ENCODE measurements at places on chromosomes 7 and 10.

- no peak for DNase-seq
Observed at GRCh38 chr7:11539853-11540252, 292.1 kb downstream of the THSD7A start.

- no peak for DNase-seq
Observed at GRCh38 chr7:47678641-47679380, 96.9 kb upstream of the TNS3 start.

DNA sequence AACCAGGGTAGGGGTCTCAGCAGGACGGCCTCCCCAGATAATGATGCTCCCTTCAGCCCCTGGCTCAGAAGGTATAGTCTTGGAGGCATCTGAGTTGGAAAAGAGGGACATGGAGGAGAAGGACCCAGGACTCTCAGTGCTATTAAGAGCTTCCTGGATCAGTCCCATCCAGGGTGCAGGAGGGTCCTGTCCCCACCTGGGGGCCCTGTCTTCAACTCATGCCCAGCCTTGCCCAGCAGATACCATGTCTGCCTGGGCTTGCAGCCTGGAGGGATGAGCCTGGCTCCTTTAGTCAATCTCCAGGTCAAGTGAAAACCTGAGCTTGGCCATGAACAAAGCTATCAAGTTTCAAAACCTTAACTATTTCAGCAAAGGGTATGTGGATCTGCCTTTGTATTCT is 67.6 kb downstream of the PRTFDC1 start:
- no peak for DNase-seq

DNA sequence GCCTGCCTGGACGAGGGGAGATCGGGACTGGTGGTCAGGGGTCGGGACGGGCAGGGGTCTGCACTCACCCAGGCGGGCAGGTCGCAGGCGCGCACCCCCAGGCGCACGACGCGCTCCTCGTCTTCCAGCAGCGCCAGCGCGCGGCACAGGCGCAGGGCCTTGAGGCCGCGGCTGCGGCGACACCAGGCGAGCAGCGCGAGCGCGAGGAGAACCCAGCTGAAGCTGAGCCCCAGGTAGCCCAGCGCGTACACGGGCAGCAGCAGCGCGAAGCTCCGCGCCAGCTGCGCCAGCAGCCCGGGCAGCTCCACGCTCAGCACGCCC is 328 bp downstream of the ESYT2 start:
- DNase-seq = peak; percentile 58

DNA sequence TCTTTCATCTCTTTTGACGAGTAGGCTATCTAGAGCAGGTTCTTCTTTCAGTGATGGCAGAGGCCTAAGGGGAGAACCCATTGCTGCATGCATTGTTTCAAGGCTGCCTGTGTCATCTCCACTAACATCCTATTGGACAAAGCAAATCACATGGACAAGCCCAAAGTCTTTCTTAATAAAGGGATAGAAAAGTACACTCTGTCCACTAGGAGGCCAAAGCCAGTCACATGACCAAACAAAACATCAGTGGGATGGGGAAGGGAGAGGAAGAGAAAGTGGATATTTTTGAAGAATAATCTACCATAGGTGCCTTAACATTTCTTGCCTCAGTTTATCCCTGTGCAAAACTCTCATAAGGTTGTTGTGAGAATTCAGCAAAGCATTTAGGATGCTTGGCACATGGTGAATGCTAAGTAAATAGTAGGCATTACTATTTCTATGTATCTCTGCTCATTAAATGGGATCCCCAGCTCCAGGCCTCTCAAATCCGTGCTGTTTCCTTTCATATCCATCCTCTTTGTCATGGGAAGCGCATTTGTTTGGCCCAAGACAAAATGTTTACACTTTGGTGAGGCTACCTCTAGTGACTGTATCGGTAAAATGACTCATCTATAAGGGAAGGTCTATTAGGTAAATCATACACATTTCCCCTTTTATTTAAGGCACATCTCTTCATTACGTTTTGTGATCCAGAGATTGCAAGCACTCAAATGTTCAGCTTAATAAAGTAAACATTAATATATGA is 16.7 kb upstream of the CADPS2 start:
- DNase-seq = no peak
